Upper lobe of left lung (tissue), 6 donors: ENCODE measurements at places on chromosomes 7 and 10. TPM values are rescaled to one million over a fixed set of nuclear protein-coding genes. Genes with fewer than 3 reads are reported as not detected.
A peak's percentile ranks its signal among the peaks of the same experiment; 100 is the strongest.

C10orf62 gene
- not detected for total RNA-seq

- no peak for DNase-seq
These were observed 485.6 kb downstream of the INHBA start for GRCh38 chr7:41217306-41217705.

- DNase-seq: no peak
These were observed 2.0 kb downstream of the BAZ1B start for GRCh38 chr7:73519867-73520672.

- DNase-seq: no peak
These were observed 202.8 kb upstream of the KCND2 start for GRCh38 chr7:120070201-120070600.

- peak; percentile 93 for DNase-seq
These were observed 594 bp downstream of the ZNF503 start for GRCh38 chr10:75400771-75401568.

GRCh38 chr7:156950381-156950858 is 908 bp downstream of the NOM1 start:
- no peak for DNase-seq

GRCh38 chr10:60975716-60976115 is 31.7 kb upstream of the RHOBTB1 start:
- DNase-seq: no peak

SVIL gene
- 102 TPM for total RNA-seq

- no peak for DNase-seq
These were observed 108.9 kb upstream of the ASAH2 start for GRCh38 chr10:50360077-50360850.

SLC25A13 gene
- 33.5 TPM for total RNA-seq

- no peak for DNase-seq
These were observed 29.3 kb upstream of the ITGB8 start for GRCh38 chr7:20301311-20301939.

- DNase-seq: no peak
These were observed 92.2 kb upstream of the LRRC4 start for GRCh38 chr7:128123291-128124037.

DNA sequence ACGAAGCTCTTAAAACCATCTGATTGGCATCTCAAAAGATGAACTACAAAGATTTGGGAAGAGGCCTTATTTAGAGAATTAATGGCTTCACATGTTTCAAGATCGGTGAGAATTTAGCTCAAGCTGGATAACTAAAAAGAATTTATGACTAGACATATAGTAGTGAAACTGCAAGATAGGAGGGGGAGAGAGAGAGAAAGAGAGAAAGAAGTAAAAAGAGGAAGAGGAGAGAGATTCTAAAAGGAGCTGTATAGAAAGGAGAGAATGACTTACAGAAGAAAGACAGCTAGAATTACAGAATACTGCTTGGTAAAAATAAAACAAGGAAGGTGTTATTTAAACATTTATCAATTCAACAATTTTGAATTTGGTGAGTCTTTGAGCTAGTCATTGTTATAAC is 592.3 kb downstream of the SH2D4B start:
- DNase-seq: no peak

CAV2 gene
- 301 TPM for total RNA-seq

GRCh38 chr10:48648172-48648942 is 36.3 kb upstream of the WDFY4 start:
- DNase-seq: no peak

DNA sequence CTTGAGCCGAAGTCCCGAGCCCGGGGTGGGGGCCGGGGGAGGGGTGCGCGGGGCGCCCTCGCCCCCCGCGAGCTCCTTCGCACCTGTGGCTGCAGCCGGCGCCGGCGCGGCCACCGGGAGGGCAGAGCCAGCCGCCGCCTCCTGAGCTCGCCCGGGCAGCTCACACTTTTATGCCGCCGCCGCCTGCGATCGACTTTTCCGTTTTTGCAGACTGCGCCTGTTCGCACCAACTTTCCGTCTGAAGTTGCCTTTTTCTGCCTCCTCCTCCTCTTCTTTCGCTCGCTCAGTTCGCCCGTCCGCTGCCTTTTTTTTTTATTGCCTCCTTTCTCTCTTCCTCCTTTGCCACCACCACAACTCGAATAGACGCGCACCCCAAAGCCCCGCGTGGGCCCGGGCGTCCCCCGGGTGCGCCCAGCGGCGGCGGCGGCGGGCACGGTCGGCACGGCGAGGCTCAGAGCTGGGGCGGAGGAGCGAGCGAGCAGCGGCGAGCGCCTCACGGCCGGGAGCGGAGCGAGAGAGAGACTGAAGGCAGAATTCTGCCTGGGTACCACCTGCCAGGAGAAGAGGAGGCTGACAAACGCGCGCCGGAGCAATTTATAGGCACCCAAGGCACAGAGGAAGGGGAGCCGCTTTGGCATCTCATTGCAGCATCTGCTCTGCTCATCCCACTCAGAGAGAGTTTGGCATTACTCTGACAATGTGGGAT is at the start of gene C1QL3:
Gene C1QL3, minus strand, starts transcription at position 569 of the 706 bp plus-strand sequence. CDS start 814 bp downstream, outside the sequence.
- no peak for DNase-seq

GRCh38 chr7:92732316-92733036 is 103.9 kb downstream of the CDK6 start:
- no peak for DNase-seq

GRCh38 chr10:49076741-49077521 is 38.4 kb downstream of the VSTM4 start:
- DNase-seq: no peak

PON1 gene
- not detected for total RNA-seq

- no peak for DNase-seq
These were observed 57.7 kb downstream of the TRUB1 start for GRCh38 chr10:114995468-114996247.

VIPR2 gene
- 0.74 TPM for total RNA-seq

DNA sequence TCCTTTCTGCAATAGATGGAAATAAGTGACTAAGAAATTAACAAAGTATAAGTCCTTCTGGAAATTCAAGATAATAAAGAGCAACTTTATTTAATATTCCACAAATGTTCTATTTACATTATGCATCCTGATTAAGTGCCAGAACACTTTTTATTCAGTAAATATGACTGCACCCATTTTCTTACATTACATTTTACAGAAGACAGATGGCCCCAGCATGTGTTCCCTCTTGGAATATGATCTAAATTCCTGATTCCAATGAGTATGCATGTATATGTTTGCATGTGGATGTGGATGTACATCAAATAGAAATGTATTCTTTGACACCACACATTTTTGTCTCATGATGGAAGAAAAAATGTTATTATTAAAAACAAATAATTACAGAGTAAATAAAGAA is 628.7 kb upstream of the SEMA3D start:
- DNase-seq: no peak

INMT gene
- total RNA-seq: 447 TPM

GRCh38 chr7:128906001-128906765 is 4.3 kb downstream of the KCP start:
- DNase-seq: no peak

BICC1 gene
- total RNA-seq: 4.1 TPM

VENTX gene
- 11.5 TPM for total RNA-seq
